ENCODE measurements at places on chromosomes 2 and 18.

GRCh38 chr2:63047321-63048279 is 3.0 kb upstream of the OTX1 start:
- no peak for DNase-seq

GRCh38 chr18:3706279-3707097 is 256.5 kb downstream of the TGIF1 start:
- DNase-seq, result peak; percentile 79

DNA sequence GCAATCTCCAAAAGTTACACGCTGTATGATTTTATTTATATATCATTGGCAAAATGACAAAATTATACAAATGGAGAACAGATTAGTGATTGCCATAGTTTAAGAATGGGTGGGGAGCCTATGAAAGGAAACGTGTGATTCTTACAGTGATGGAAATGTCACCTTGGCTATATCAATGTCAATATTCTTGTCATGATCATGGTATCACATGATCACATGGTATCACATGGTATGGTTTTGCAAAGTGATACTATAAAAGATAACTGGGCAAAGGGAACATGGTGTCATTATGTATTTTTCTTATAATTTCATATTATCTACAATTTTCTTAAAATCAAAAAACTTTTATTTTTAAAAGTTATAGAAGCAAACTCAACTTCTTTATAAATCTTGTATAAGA is 606.2 kb upstream of the ZEB2 start:
- no peak for DNase-seq

DNA sequence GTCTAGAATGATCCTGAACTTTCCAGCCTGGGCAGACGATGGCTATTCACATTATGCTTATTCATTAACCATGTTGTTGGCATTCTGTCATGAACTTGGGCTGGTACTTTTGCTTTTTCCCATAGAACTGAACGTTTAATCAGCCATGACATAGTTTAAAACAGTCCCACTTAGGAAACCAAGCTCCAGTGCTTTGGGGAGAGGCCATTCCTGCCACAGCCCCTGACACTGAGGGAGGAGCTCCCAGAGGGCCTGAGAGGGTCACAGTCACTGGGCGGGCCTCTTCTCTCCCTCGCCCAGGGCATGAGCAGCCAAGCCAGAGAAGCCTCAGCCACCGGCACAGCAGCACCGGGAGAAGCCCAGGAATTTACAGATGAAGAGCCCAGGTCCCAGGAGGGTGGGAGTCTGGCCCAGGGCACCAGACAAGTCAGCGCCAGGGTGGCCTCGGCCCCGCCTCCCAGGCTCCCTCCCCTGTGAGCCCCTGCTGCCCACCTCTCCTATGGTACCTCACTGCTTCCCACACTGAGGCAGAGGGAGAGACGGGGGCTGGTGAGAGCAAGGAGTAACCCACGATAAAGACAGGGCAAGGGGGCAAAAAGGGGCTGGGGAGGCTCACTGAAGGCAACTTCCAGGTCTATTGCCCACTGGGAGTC is 33.6 kb downstream of the MAL start:
- no peak for DNase-seq

DNA sequence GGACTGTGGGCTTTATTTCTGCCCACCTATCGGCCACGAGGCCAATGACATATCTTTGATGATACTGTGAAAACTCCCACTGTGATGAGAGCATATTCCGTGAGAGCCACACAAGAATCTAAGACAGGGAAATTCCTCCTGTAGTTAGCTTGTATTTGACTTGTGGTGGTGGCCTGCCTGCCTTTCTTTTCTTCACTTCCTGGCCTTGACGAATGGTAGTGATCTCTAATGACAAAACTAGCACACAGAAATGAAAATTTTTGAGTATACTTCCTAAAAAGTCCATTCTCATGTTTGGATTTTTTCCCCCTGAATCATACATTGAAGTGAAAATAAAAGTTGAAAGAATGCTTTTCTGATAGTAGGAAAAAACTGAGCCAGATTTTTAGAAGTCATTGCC is 94.4 kb downstream of the MGAT5 start:
- peak; percentile 41 for DNase-seq

GRCh38 chr2:238831177-238831576 is 16.7 kb upstream of the TWIST2 start:
- no peak for DNase-seq

DNA sequence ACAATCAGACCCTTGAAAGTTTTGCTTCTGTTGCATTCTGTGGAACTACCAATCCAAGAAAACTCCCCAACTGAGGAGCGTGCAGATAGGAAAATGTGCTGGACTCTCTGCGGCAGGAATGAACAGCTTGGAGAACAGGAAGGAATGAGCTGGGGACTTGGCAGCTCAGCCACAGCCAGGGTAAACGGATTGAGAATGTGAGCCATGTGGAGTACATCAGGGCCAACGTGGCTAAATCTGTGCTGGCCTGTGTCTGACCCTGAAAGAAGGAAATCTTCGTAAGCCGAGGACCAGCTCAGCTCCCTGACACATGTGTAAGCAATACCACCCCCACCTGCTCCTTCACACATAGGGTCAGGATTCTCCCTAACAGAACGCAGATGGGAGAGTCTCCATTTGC is 1023.7 kb downstream of the BCL11A start:
- DNase-seq, result no peak

GRCh38 chr2:240308111-240308651 is 127.3 kb upstream of the GPC1 start:
- DNase-seq, result no peak
